ENCODE measurements at places on chromosomes 16 and 17. TPM values are rescaled to one million over a fixed set of nuclear protein-coding genes. Genes with fewer than 3 reads are reported as not detected.

Gene NGFR
- 0.47 TPM for total RNA-seq

Gene TRAPPC1
- 116 TPM for total RNA-seq

Gene COX6A2
- not detected for total RNA-seq

Gene FUS
- 500 TPM for total RNA-seq

Gene TSPAN10
- total RNA-seq, result 1.2 TPM

Gene CEP295NL
- 0.28 TPM for total RNA-seq

Gene RASL10B
- total RNA-seq, result not detected

Gene MRTFB
- 26.7 TPM for total RNA-seq

Gene KRT28
- not detected for total RNA-seq

Gene EPOP
- 0.09 TPM for total RNA-seq

Gene AOC3
- 1.2 TPM for total RNA-seq

Gene KRTAP9-1
- not detected for total RNA-seq

Gene AATK
- 2.1 TPM for total RNA-seq

Gene ZNF213
- 14.5 TPM for total RNA-seq

Gene PGP
- total RNA-seq, result 27.3 TPM

Gene CSF3
- total RNA-seq, result not detected

Gene TPSAB1
- not detected for total RNA-seq

Gene HOXB8
- not detected for total RNA-seq

Gene COQ9
- 35.3 TPM for total RNA-seq

Gene CFAP97D1
- total RNA-seq, result not detected

Gene CFAP119
- 3.4 TPM for total RNA-seq

Gene SLC43A2
- total RNA-seq, result 1.9 TPM

Gene RCVRN
- total RNA-seq, result not detected

Gene GALR2
- total RNA-seq, result not detected

Gene SMIM5
- total RNA-seq, result not detected

Gene KRTAP2-1
- total RNA-seq, result not detected

Gene TMEM92
- not detected for total RNA-seq

Gene CARHSP1
- total RNA-seq, result 39.3 TPM

Gene AURKB
- 0.67 TPM for total RNA-seq

Gene VAT1
- 61.5 TPM for total RNA-seq

Gene GLIS2
- not detected for total RNA-seq

Gene TPSD1
- not detected for total RNA-seq

Gene RNF43
- total RNA-seq, result 1.2 TPM

Gene DHODH
- total RNA-seq, result 9.6 TPM

Gene C17orf50
- total RNA-seq, result not detected

Gene GPR139
- total RNA-seq, result not detected

Gene TNFRSF17
- total RNA-seq, result not detected

Gene PAGR1
- 44.9 TPM for total RNA-seq

Gene CCDC200
- total RNA-seq, result 2.1 TPM

Gene DNAH3
- total RNA-seq, result not detected

Gene RMI2
- 1.5 TPM for total RNA-seq

Gene KCNAB3
- total RNA-seq, result 13.4 TPM

Gene CCL22
- total RNA-seq, result not detected

Gene FOXC2
- not detected for total RNA-seq
